Erythroblast (primary cell): ENCODE measurements at places on chromosomes 7 and 10.

DNA sequence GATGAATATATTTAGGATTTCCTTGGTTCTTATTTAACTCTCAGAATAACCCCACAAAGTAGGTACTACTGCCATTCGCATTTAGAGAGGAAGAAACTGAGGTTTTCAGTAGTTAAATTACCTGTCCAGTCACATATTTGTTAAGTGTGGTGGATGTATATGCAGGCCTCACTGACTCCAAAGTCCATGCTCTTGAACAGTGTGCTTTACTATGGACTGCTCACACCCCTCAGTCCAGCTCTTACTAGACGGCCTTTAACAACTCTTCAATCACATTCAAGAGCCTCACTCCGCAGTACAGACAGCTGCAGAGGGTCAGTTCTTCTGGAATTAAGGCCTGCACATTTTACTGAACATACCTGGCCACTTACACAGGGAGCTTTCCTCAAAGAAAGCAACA is 36.2 kb downstream of the ZNF248 start:
- no peak for DNase-seq

DNA sequence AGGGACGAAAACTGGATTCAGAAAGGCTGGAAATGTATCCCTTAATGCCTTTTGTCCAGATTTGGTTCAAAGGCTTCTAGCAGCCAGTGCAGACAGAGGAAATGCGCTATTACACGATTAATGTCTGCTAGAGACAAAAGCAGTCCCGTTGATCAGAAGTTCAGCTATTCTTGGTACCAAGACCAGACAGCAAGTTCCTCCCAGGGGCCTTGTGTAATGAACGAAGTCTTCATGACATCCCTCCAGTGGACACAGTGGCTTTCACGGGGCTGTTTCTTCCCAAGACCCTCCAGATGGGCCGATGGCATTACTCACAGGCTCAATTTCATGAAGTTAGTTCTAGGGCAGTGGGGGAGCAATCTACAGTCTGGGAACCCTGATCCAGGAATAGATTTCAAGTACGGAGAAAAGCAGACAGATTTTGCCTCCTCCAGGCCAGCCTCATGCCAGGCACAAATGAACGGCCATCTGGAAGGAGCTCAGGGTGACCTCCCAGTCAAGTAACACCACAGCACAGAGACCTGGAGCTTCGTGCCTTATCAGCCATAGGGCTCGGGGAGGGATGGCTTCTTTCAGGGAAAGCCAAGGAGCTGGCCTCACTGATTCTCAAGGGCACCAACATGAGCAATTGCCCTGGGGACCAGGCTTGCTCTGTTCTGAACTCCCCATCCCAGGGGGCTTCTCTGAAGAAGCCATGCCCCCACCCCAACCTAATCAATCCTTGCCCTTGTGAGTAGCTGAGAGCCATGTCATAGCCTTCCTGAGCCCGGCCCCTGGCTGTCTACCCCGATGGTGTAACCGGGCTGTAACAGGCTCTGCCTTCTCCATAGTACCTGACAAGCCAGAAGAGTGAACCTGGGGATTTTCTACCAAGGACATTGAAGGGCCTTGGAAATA is 101.1 kb downstream of the PRKAG2 start:
- no peak for DNase-seq

DNA sequence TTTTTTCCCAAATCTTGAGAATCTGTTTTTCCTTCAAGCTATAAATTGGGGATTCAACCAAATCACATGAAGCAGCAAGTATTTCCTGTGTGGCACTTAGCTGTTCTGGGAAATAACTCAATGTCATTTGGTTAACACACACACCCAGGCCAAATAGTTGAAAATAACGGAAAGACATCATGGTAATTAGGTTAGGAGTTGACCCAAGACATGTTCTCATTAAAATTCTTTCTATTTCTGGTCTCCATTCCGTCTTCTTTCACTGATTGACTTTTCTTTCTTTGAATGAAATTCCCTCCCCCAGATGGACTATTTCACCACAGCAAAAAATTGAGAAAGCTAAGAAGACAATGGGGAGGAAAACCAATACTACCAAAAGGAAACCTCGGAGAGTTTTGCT is 30.5 kb downstream of the NRP1 start:
- no peak for DNase-seq

- no peak for DNase-seq
Measured at GRCh38 chr10:11687357-11687771, 54.8 kb upstream of the ECHDC3 start.

- no peak for DNase-seq
Measured at GRCh38 chr7:55472928-55473725, 99.2 kb downstream of the VOPP1 start.

DNA sequence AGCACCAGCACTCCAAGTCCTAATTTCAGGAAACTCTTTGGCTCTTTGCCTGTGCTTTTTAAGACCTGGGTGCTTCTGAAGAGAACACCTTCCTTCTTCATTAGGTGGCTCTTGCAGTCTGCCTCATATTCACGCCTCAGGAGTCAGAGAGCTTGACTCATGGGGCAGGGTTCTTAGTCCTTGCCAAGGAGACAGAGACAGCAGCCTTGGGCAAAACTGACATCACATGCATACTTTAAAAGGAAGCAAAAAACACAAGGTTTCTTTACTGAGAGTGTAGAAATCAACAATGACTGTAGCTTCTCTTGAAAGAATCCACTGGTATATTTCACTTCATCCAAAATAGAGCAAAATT is 780.6 kb downstream of the INHBA start:
- DNase-seq, result no peak

- no peak for DNase-seq
Measured at GRCh38 chr10:113178771-113179170, 228.7 kb downstream of the TCF7L2 start.

GRCh38 chr7:150323682-150324372 is 482 bp upstream of the ACTR3C start:
- peak; percentile 34 for DNase-seq

GRCh38 chr7:29290829-29291228 is 96.3 kb downstream of the CHN2 start:
- DNase-seq, result no peak

DNA sequence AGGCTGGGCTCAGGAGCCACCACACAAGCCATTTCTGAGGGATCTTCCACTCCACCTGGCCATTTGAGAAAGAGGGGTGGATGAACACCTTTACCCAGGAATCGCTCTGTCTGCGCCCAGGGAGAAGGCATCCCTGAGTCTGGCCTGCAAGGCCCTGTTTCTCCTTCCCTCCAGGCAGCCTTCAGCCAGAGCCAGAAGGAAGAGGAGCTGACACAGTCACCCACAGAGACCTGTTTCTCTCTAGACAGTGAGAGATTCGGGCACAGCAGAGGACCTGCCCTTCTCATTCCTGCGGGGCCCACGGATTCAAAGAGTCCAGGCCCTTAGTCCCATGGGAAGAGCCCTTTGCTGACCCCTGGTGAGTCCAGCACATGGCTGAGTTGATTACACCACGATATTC is 127.5 kb upstream of the TNS3 start:
- no peak for DNase-seq

DNA sequence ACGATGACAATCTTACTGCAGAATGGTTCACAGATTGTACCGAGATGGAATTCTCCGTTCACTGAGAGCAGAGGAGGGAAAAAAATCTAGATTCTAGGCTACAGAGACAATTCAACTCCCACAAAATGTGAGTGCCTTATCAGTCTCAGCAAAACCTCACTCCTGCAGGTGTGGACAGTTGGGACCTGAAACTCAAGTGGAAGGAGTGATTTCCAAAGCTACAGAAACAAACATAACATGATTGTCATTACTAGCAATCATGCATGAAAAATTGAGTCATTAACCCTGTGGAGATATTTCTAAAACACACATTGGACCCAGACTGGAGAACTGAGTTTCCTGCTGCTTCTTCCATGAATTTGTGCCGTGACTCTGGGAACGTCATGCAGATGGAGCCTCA is 70.3 kb downstream of the CALML3 start:
- DNase-seq, result no peak

DNA sequence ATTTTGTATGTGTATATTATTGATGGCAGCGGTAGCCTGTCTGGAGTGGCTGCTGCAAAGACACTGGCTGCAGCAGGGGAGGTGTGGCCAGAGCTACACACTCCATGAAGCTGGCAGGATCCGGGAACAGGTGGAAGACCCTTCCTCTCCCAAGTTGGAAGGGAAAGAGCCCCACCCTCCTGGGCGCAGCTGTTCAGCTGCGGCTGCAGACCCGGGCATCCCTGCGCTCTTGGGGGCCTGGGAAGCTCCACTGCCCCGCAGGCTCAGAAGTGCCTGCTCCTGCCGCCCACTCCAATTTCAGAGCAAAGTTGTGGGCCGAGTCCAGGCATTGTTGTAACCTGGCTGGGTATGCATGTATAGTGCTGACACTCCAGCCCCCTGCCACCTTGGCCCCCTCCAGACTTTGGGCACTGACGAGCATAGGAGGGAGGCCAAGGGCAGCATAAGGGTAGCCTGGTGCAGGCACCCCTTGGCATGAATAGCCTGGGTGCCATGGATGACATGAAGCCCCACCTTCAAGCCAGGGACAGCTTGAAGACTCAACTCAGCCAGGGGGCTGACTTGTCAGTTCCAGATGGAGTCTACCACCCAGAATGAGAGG is 90.7 kb upstream of the TMEM168 start:
- no peak for DNase-seq

- peak; percentile 13 for DNase-seq
Measured at GRCh38 chr10:21329995-21330627, 195.4 kb downstream of the SKIDA1 start.

GRCh38 chr7:151731022-151731441 is 145.9 kb downstream of the PRKAG2 start:
- DNase-seq, result no peak

DNA sequence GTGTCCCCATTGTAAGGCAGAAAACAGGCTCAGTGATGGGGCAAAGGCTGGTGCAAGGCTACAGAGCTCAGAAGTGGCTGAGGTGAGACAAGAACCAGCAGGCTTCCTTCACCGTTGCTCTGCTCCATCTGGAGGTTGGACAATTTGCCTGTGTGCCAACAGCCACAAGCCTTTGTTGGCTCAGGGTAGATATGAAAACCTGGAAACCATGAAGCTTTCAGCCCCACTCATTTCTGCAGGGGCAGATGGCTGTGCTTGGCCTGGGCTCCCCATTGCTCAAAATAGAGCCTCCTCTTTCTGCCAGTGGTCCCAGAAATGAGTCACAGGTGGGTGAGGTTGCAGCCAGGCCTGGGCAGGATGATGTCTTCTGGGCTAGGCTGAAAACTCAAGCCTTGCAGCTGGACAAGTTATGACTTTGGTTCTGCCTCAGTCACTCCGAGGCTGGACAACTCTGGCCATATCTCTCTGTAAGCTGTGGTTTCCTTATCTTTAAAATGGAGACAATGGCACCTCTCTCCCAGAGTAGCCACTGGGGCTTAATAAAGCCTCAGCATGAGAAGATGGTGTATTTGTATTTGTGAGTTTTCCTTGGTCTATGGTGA is 12.2 kb upstream of the ZNF273 start:
- DNase-seq, result peak; percentile 69

GRCh38 chr7:105106473-105106872 is 92.5 kb downstream of the KMT2E start:
- peak; percentile 46 for DNase-seq

GRCh38 chr7:36207451-36208291 is 54.6 kb downstream of the EEPD1 start:
- DNase-seq, result peak; percentile 8

DNA sequence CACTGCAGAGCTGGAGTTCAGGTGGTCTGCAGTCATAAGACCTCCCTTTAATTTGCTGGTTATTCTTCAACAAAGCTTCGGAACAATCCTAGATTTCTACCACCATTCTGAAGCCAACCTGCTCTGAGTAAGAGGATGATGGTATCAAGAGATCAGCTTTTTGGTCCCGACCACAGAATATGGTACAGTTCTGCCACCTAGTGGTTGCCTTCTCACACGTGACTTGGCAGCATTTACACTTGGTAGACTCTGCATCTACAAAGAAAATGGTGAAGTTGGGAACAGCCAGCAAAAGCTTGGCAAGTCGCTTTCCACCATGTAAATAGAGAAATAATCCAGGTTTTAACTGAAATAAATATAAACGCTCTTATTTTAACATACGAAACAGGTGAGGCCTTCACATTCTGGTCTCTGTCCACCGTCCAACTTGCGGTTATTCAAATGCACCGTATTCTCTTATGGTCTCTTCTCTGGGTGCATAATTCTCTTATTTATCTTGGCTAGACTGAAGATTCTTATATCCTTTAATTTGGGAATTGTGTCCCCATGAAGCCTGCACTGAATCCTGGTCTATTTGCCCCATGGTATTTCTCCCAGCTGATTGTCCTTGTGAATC is 173.9 kb upstream of the GRM3 start:
- peak; percentile 76 for DNase-seq
